Sigmoid colon (tissue), 7 donors: ENCODE measurements at places on chromosomes 7 and 10. TPM values are rescaled to one million over a fixed set of nuclear protein-coding genes. Genes with fewer than 3 reads are reported as not detected.

GRCh38 chr7:8260871-8261694 is 884 bp downstream of the ICA1 start:
- no peaks in the 10 kb centered on the region for H3K36me3 ChIP-seq
- DNase-seq, result peak; percentile 66
- peak overlapping the region; percentile 56 for H3K4me3 ChIP-seq
- H3K27me3 ChIP-seq, result peaks cover 19% of the 10 kb centered on the region
- peaks cover 17% of the 10 kb centered on the region for H3K4me1 ChIP-seq

The SPDYE16 gene
- total RNA-seq, result 0.16 TPM

The EVX1 gene
- not detected for total RNA-seq

DNA sequence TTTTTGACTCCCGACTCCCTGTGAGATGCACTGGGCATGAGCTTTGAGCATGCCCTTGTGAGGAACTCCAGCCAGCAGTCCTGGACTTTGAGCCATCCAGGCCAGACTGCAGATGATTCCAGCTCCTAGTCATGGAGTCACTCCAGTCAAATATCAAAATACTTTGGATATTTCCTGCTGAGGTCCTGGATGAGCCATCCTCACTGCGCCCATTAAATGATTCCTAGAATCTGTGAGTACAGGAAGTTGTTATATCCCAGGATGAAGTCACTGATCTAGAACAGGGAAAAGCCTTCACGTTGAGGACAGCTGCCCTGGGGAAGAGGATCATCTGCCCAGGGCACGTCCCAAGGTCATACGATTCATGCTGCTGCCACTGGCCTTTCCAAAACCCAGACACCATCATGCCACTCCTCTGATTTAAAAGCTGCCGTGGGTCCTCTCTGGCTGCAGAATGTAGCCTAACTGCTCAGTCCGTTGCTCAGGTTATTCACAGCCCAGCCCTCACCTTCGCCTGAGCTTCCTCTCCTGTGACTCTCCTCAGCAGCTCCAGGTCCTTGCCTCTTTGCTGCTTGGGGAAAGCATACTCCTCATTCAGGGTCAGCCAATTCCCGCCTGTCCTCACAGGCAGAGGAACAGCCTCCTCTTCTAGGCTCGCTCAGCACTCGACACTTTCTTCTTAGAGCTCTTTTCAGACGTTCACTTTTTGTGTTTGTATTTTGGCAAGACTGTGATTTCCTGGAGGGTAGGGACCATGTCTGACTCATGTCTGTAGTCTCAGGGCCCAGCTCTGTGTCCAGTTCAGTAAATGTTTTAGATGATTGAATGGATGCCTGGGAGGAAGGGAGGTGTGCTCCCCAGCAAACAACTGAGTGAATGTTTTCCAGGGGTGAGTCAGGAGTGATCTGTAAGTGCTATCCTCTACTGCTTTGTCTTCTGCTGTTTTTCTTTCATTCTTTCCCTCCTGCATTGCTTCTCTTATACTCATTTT is 157.8 kb downstream of the SNX10 start:
- H3K27me3 ChIP-seq, result no peaks in the 10 kb centered on the region
- no peak overlapping the region for H3K4me3 ChIP-seq
- no peak for DNase-seq
- H3K36me3 ChIP-seq, result no peaks in the 10 kb centered on the region

DNA sequence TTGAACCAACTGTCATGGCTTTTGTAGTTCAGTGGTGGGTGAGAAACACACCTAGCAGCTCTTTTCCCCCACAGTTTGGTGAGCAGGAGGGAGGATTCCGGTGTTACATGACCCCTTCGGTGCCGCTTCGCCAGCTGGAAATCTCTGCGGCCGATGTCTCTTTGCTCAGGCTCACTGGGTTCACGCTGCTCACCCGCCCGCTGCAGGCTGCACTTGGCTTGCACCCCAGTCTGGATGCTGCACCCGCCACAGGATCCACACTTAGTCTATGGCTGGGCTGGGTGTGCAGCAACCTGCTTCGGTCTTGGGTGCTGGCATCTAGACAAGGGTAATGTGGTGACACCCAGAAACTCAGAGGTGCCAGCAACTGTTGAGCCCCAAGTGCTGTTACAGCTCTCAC is 191.8 kb downstream of the PON1 start:
- no peaks in the 10 kb centered on the region for H3K27me3 ChIP-seq
- H3K4me1 ChIP-seq, result no peaks in the 10 kb centered on the region
- no peak for DNase-seq
- H3K27ac ChIP-seq, result no peak overlapping the region

DNA sequence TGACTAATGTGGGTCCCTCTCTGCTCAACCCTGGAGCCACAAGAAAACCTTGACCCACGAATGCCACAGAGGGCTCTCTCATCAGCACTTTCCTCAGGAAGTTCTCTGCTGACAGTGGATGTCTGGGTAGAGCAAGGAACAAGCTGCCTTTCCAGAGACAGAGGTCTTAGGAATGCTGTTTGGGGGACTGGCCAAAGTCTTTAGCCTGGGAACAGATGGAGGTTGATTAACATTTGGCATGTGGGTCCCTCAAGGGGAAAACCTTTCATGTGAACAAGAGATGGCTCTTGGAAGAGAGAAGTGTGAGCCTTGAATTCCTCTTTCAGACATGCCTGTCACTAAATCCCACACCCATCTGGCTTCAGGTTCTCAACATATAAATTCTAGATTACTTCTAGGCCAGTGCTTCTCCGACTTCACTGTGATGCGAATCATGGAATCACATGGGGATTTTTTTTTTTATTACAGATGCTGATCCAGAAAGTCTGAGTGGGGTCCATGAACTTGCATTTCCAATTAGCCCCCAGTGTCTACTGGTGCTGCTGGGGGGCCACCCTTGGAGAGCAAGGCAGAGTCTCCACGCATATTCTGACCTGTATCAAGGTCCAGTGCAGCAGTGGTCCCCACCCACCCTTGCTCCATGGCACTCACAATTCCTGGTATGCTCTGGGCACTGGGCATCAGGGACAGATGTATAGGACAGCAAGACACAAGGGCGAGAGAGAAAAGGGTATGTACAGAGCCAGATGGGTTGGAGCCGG is 360.4 kb downstream of the CXCL12 start:
- H3K27ac ChIP-seq, result no peak overlapping the region
- no peaks in the 10 kb centered on the region for H3K27me3 ChIP-seq
- no peak for DNase-seq
- no peaks in the 10 kb centered on the region for H3K4me1 ChIP-seq

DNA sequence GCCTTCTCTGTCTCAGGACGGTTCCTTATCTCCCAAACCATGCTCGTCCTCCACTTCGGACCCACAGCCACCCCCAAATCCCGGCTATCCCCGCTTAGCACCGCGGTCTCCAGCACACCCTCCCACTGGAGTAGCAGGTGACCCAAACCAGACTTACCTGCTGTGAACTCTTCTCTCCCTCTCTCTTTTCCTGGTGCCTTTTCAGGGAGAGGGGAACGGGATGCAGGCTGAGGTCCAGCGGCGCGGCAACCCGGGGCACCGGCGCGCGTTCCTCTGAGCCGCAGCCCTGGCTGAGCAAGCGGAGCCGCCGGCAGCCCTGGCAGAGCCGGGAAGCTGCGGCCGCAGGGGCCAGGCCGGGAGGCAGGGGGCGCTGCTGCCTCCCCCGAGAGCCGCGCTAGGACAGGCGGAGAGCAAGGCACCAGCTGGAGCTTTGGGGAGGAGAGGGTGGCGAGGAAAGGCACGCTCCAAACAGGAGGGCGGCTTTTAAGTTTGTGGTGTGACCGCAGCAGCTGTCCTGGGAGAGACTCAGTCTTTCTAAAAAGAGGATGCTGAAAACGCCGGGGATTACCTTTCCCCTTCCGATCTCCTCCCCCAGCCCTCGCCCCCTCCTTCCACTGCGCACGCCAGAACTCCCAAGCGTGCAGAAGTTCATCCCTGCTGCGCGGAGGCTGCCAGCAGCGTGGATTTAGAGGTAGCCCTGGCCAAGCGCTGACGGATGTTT is at the start of gene SEMA3D:
Gene SEMA3D (minus strand): TSS at position 536 of the 721 bp plus-strand sequence. CDS start 65,165 bp downstream, outside the sequence.
- peak within 1 kb of the TSS; percentile 62 for H3K27ac ChIP-seq
- no peaks in the 10 kb centered on the region for H3K36me3 ChIP-seq
- H3K4me1 ChIP-seq, result peaks cover 19% of the 10 kb centered on the region
- DNase-seq, result peak; percentile 79
- H3K27me3 ChIP-seq, result no peaks in the 10 kb centered on the region
- H3K4me3 ChIP-seq, result peak within 1 kb of the TSS; percentile 50

DNA sequence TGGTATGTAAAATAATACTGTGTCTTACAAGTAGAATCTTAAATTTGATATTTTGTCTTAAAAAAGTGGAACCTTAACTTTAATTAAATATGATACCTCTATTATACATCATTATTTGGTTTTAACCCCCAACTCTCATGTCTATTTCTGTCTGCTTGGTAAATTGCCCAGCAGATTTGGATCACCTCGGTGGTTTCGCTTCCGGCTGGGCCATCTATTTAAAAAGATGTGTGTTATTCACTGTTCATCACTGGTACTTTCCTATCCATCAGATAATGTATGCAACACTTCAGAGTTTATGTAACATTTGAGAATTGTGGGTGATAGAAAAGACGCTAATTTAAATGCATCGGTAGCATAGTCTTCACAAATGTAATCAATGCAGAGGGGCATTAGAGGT is 119.7 kb downstream of the SND1 start:
- H3K4me1 ChIP-seq, result peaks cover 8% of the 10 kb centered on the region
- H3K27ac ChIP-seq, result no peak overlapping the region
- H3K27me3 ChIP-seq, result no peaks in the 10 kb centered on the region
- H3K36me3 ChIP-seq, result no peaks in the 10 kb centered on the region
- H3K4me3 ChIP-seq, result no peak overlapping the region

GRCh38 chr10:49168831-49169500 is 19.2 kb downstream of the TMEM273 start:
- no peak for DNase-seq
- H3K4me1 ChIP-seq, result no peaks in the 10 kb centered on the region
- H3K4me3 ChIP-seq, result no peak overlapping the region
- no peaks in the 10 kb centered on the region for H3K27me3 ChIP-seq
- H3K27ac ChIP-seq, result no peak overlapping the region
- H3K36me3 ChIP-seq, result no peaks in the 10 kb centered on the region

DNA sequence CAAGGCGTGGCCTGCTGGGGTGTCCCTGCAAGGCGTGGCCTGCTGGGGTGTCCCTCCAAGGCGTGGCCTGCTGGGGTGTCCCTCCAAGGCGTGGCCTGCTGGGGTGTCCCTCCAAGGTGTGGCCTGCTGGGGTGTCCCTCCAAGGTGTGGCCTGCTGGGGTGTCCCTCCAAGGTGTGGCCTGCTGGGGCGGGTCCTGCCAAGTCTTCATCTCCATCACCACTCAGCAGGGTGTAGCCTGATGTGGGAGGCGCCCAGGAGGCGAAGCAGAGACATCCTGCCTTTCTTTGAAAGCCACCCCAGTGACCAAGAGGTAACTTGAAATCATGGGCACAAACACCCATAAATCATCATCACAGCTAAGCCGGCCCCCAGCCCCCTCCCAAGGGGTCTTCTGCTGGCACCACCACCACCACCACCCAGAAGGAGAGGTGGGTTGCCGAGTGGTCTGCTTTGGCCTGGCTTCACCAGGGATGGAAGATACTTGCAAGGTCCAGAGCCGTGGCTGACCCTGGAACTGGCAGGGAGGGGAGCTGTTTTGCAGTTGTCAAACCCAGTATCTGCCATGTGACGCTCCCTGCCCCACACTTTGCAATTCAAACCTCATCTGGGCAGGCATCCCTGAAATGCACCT is 190.6 kb downstream of the EBF3 start:
- H3K4me1 ChIP-seq, result no peaks in the 10 kb centered on the region
- peak; percentile 38 for DNase-seq
- H3K27me3 ChIP-seq, result no peaks in the 10 kb centered on the region
- no peak overlapping the region for H3K27ac ChIP-seq

GRCh38 chr10:49024484-49024883 is 84.8 kb upstream of the LRRC18 start:
- H3K36me3 ChIP-seq, result no peaks in the 10 kb centered on the region
- peak overlapping the region; percentile 65 for H3K27ac ChIP-seq
- H3K27me3 ChIP-seq, result no peaks in the 10 kb centered on the region
- no peak overlapping the region for H3K4me3 ChIP-seq
- H3K4me1 ChIP-seq, result no peaks in the 10 kb centered on the region

The EIF3B gene
- total RNA-seq, result 89.2 TPM

The LIPM gene
- not detected for total RNA-seq

The NODAL gene
- total RNA-seq, result not detected

The NEUROD6 gene
- not detected for total RNA-seq

- no peaks in the 10 kb centered on the region for H3K36me3 ChIP-seq
- peak; percentile 65 for DNase-seq
- no peak overlapping the region for H3K4me3 ChIP-seq
- no peaks in the 10 kb centered on the region for H3K27me3 ChIP-seq
- H3K4me1 ChIP-seq, result peaks cover 2% of the 10 kb centered on the region
Observed at GRCh38 chr10:110834629-110835301, 37.0 kb upstream of the PDCD4 start.

The PCDH15 gene
- total RNA-seq, result 0.71 TPM

The LRRD1 gene
- total RNA-seq, result under 0.01 TPM

DNA sequence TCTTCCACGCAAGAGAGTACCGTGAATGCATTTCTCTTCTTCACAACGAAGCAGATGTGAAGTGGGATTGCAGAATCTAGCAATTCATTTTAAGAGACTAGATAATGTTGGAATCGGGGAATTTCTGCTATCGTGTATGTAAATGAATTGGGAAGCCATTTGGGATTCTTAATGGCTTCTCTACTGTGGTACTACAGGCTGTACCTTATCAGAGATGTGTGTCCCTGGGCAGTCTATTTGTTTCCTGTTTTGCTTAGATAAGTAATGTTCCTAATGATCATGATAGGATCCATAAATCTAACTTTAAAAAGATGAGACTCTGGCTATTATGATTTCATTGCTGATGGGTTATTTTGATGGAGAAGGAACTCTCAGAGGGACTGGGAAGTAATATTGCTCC is 320.6 kb downstream of the REEP3 start:
- no peak for DNase-seq
- no peaks in the 10 kb centered on the region for H3K27me3 ChIP-seq
- H3K4me3 ChIP-seq, result no peak overlapping the region
- H3K4me1 ChIP-seq, result no peaks in the 10 kb centered on the region
- no peak overlapping the region for H3K27ac ChIP-seq

The GNAT3 gene
- total RNA-seq, result not detected

- H3K27me3 ChIP-seq, result no peaks in the 10 kb centered on the region
- no peak overlapping the region for H3K27ac ChIP-seq
- DNase-seq, result no peak
- no peak overlapping the region for H3K4me3 ChIP-seq
Observed at GRCh38 chr7:133742709-133743538, 384.2 kb upstream of the LRGUK start.

- no peak overlapping the region for H3K4me3 ChIP-seq
- H3K36me3 ChIP-seq, result no peaks in the 10 kb centered on the region
- H3K4me1 ChIP-seq, result peaks cover 50% of the 10 kb centered on the region
- DNase-seq, result no peak
- H3K27ac ChIP-seq, result peak overlapping the region; percentile 72
- H3K27me3 ChIP-seq, result no peaks in the 10 kb centered on the region
Observed at GRCh38 chr10:3426190-3426845, 253.7 kb upstream of the PITRM1 start.

DNA sequence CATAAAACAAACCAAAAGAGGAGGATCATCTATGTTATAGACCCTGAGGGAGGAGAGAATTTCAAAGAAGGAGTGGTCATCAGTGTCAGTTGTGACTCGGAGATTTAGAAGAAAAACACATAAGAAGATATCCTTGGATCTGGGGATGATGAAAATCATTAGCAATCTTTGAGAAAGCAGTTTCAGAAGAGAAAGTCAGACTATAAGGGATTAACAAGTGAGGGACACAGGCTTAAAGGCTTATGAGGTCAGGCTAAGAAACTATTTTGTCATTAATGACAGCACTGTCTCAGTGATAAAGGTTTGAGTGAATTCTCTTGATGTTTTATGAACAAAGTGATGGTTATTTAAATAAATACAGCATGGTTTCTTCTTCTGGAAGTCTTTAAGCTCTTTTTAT is 6.1 kb upstream of the GPR85 start:
- H3K27ac ChIP-seq, result no peak overlapping the region
- H3K4me1 ChIP-seq, result no peaks in the 10 kb centered on the region
- H3K36me3 ChIP-seq, result no peaks in the 10 kb centered on the region
- no peak for DNase-seq
